ENCODE measurements at places on chromosomes 13 and 19. TPM values are rescaled to one million over a fixed set of nuclear protein-coding genes. Genes with fewer than 3 reads are reported as not detected.

The HCN2 gene
- total RNA-seq, result 0.53 TPM

The KLK15 gene
- total RNA-seq, result not detected

The KIR3DL1 gene
- not detected for total RNA-seq

The HIPK4 gene
- total RNA-seq, result not detected

The NAA16 gene
- 29.8 TPM for total RNA-seq

- peaks cover 35% of the 10 kb centered on the region for H3K36me3 ChIP-seq
- H3K4me1 ChIP-seq, result peaks cover 23% of the 10 kb centered on the region
- no peak overlapping the region for H3K4me3 ChIP-seq
- H3K27me3 ChIP-seq, result no peaks in the 10 kb centered on the region
- no peak for DNase-seq
Observed at GRCh38 chr19:17105556-17105955, 30.0 kb downstream of the MYO9B start.

DNA sequence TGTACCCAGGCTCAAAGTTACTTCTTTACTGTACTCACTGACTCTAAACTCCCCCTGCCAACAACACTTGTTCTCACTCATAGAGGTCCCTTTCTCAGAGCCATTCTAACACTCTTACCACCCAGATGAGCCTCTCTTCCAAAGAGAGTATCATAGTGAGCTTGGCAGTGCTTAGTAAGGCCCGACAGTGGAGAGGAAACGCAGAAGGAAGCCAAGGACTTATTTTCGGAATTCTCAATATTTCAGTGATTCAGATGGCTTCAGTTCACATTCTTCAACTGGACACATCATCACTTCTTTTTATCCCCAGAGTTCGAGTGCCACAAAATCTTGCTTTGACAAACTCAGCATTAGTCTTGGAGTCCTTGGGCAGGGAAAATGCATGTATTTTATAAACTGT, 285.9 kb downstream of the DNAJC15 start:
- H3K4me1 ChIP-seq, result no peaks in the 10 kb centered on the region
- H3K27ac ChIP-seq, result no peak overlapping the region
- peaks cover 10% of the 10 kb centered on the region for H3K27me3 ChIP-seq

DNA sequence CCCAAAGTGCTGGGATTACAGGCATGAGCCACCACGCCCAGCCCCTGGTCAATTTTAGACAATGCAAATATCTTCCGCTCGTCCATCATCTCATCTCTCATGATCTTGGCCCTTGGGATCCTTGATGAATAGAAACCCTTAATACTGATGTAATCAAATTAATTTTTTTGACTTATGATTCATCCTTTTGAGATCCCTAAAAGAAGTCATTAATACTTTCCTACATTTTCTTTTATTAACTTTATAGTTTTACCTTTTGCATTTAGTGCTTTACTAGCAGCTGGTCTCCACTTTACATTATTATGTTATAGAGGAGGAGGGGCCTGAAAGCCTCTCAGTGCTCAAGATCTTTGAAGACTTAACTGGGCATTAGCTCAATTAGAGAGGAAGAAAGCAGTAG, 7.7 kb upstream of the KASH5 start:
- no peaks in the 10 kb centered on the region for H3K36me3 ChIP-seq
- no peaks in the 10 kb centered on the region for H3K4me1 ChIP-seq
- no peak overlapping the region for H3K4me3 ChIP-seq
- no peak for DNase-seq

DNA sequence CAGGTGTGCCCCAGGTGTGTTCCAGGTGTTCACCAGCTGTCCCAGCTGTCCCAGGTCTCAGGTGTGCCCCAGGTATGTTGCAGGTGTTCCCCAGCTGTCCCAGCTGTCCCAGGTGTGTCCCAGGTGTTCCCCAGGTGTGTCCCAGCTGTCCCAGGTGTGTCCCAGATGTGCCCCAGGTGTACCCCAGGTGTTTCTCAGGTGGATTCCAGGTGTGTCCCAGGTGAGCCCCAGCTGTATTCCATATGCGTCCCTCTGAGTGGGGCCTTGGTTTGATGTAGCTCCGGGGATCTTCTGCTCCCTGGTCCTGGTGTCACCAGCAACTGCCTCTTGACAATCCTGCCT, 719 bp upstream of the GRK1 start:
- H3K27ac ChIP-seq, result no peak overlapping the region
- no peaks in the 10 kb centered on the region for H3K27me3 ChIP-seq
- no peaks in the 10 kb centered on the region for H3K36me3 ChIP-seq
- DNase-seq, result peak; percentile 1

DNA sequence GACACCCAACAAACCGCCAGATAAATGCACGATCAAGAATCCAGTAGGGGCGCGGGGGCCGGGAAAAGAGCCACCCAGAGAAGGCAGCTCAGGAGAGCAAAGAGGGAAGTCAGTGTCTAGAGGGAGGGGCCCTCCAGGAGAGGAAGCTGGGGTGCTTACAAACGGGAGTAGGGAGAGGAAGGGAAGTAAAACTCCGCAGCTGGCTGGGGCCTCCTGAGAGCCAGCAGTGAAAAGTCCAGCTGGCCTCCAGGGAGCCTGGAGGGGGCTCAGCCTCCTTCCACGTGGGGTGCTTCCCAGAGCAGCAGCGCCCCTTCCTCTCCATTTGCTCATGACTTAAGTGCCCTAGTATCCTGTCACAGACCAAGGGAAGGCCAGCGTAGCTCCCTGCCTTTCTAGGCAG, 51.8 kb downstream of the TMED1 start:
- H3K36me3 ChIP-seq, result peaks cover 49% of the 10 kb centered on the region
- H3K27ac ChIP-seq, result no peak overlapping the region
- H3K27me3 ChIP-seq, result no peaks in the 10 kb centered on the region
- H3K4me1 ChIP-seq, result no peaks in the 10 kb centered on the region
- DNase-seq, result no peak

DNA sequence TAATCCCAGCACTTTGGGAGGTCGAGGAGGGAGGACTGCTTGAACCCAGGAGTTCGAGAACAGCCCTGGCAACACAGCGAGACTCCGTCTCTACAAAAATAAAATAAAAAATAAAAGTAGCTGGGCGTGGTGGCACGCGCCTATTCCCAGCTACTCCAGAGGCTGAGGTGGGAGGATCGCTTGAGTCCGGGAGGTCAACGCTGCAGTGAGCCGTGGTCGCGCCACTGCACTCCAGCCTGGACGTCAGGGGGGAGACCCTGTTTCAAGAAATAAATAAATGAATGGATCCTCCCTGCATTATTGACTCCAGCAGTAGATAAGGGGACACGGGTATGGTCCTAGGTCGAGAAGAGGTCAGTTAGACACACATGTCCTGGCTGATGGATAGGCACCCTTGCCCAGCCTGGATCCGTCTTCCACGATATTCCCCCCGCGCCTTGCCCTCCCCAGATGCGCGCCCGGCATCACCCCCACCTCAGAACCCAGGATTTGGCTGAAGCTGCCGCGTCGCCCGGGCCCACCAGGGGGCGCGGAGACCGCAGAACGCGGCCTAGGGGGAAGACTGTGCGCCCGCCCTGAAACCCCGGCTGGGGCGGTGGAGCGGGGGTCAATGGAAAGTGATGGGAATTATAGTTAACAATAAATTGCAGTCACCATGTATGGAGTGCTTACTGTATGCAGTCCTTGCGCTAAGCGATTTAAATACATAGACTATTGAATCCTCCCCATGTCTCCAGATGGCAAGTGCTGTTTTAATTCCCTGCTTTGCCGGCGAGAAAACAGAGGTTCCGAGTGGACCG, 2.1 kb upstream of the HOOK2 start:
- H3K36me3 ChIP-seq, result no peaks in the 10 kb centered on the region
- peaks cover 45% of the 10 kb centered on the region for H3K4me1 ChIP-seq
- H3K27me3 ChIP-seq, result no peaks in the 10 kb centered on the region

DNA sequence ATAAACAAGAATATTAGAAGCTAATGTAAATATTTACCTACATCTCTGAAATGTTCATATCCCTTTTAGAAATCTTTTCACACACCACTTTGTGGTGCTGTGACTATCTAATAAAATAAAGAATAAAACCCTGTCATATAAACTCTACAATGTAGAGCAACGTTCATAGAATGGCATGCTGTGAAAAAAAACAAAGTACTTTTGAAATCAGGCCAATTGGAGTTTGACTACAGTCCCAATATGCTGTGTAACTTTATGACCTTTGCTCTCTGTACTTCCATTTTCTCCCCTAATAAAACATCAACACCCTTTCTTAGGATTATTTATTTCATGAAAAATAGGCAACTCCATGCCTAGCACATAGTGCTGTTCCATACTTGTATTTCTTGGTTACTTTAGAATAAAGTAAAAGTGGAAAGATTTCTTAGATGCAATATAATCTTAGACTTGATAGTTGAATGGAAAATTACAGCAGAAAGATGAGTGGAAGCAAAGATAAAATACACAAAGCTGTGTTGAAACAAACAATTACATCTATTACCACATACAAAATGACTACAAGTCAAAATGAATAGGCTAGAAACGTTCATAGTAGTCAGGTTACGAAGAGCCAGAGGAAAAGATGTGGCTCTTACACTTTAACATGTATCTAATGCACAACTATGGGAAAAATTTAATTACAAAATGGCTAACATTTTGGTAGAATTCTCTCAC, 613.2 kb upstream of the SLITRK5 start:
- H3K27me3 ChIP-seq, result no peaks in the 10 kb centered on the region
- H3K4me3 ChIP-seq, result no peak overlapping the region
- no peaks in the 10 kb centered on the region for H3K36me3 ChIP-seq
- DNase-seq, result no peak
- no peaks in the 10 kb centered on the region for H3K4me1 ChIP-seq

DNA sequence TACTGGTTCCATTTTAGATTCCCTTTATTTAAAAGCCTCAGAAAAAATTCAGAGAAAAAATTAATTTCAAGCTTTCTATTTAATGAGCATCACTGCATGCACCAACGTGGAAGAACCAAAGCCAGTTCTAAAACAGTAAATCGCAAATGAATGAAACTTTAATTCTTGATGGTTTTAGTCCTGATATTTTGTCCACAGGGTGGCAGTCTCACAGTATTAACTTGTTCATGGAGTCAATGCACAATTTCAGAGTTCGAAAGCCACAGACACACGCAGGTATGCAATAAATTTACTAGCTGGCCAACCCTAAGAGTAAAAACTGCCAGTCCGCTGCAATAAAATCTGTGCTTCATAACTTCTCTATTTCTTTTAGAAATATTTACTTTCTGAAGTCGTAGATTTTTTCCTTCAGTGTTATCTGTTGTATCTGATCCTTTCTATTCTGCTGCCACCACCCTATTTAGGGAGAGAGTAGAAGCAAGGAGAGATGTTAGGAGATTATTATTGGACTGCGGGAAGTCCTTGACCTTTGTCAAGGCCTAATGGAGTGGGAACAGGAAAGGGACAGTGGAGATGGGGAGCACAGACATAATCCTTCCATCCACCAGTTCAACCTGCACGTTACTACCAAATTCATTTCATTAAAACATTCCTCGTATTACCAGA, 7.0 kb upstream of the WBP4 start:
- no peak overlapping the region for H3K27ac ChIP-seq
- H3K27me3 ChIP-seq, result no peaks in the 10 kb centered on the region
- peak overlapping the region; percentile 19 for H3K4me3 ChIP-seq
- peaks cover 69% of the 10 kb centered on the region for H3K4me1 ChIP-seq

GRCh38 chr13:69010789-69011188, 1096.8 kb upstream of the ATXN8OS start:
- H3K4me3 ChIP-seq, result no peak overlapping the region
- no peaks in the 10 kb centered on the region for H3K4me1 ChIP-seq
- H3K27me3 ChIP-seq, result no peaks in the 10 kb centered on the region
- H3K27ac ChIP-seq, result no peak overlapping the region
- no peaks in the 10 kb centered on the region for H3K36me3 ChIP-seq

- H3K4me1 ChIP-seq, result peaks cover 2% of the 10 kb centered on the region
- no peaks in the 10 kb centered on the region for H3K36me3 ChIP-seq
- H3K27me3 ChIP-seq, result peaks cover 2% of the 10 kb centered on the region
- no peak for DNase-seq
- H3K4me3 ChIP-seq, result no peak overlapping the region
Observed at GRCh38 chr19:43380008-43380407, 26.5 kb downstream of the CD177 start.
